ENCODE measurements at places on chromosomes 2 and 18.
A peak's percentile ranks its signal among the peaks of the same experiment; 100 is the strongest.

GRCh38 chr2:185477452-185477851 is 261.2 kb upstream of the FSIP2 start:
- DNase-seq: no peak

DNA sequence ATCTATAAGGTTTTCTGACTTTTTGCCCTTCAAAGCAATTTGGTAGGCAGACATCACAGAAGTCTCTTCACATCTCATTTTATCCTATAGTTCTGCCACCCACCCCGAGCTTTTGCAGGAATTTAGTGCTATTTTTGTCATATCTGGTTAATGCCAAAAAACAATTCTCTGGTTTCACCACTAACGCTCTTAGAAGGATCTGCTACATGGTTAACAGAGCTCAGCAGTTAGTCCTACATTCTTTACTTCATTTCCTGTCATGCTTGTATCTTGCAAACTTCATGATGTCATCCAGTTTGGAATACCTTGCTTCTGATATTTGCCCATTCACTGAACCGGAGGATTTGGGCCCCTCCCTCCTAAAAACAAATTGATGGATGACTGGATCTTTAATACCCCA is 116.8 kb upstream of the SERPINE2 start:
- DNase-seq: no peak

GRCh38 chr2:215621381-215621780 is 185.5 kb upstream of the FN1 start:
- no peak for DNase-seq

GRCh38 chr18:9275890-9276289 is 58.7 kb upstream of the TWSG1 start:
- DNase-seq: no peak

GRCh38 chr18:60599267-60599666 is 226.7 kb upstream of the MC4R start:
- DNase-seq: no peak

DNA sequence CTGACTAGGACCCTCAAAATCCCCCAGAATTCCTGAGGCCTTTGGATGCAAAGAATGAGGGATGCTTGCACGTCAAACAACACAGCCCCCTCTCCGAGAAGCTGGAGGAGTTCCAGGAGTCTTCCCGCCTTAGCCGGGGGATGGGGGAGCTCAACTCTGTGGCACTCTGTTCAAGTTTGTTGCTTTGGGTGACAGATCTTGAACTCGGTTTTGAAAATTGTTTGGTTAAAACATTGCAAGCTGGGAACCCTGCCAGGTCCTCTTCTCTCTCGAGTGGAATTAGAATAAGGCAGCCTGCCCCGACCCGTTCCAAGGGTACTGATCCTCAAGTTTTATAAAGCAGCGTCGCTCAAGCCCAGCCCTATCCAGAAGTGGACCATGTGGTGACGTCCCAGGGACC is 244.1 kb downstream of the LOXHD1 start:
- DNase-seq: peak; percentile 57
